ENCODE measurements at places on chromosomes 6 and 20.

DNA sequence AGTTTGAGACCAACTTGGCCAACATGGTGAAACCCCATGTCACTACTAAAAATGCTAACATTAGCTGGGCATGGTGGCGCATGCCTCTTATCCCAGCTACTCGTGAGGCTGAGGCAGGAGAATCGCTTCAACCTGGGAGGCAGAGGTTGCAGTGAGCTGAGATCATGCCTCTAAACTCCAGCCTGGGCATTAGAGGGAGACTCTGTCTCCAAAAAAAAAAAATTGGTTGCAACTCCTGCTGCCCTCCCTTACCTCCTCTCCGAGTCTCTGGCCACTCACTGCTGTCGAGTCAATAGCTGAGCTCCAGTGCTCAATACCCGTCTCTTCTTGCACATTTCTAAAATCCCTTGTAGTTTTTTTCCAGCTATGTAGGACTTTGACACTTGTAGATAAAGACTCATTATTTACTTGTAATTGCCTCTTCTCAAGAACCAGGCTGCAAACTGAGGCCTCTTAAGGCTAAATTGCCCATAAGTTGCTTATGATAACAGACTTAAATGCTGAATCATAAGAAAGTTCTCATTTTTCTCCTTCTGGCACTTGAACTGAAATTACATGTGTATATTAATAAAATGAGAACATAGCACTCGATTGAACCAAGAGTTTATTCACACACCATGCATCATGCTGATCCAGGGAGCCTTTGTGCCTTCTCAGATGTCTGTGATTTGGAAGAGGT lies 13.8 kb downstream of the HECA start:
- no peak for DNase-seq

GRCh38 chr6:11367638-11368199 lies 135.3 kb upstream of the NEDD9 start:
- no peak for DNase-seq

DNA sequence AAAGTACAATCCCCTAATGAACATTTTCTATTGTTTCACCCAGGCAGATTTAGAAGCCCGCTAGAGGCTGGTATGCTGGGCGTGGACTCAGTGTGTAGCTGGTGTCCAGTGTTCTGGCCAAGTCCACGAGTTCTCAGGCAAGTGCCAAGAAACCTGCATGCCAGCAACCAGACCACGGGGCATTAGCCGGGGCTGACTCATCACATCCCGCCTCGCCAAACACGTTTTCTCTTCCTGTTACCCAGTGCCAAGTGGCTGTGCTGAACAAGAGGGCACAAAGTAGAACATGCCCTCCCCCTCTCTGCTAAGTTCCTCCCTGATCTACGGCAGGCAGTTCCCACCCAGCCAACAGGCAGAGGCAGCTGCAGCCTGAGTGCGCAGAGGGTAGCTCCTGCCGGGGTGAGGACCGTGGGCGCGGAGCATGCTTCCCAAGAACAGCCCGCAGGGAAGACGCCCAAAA lies 29.6 kb downstream of the RAMACL start:
- peak; percentile 93 for DNase-seq

- no peak for DNase-seq
Measured at GRCh38 chr6:75603106-75603420, 1.4 kb downstream of the SENP6 start.

DNA sequence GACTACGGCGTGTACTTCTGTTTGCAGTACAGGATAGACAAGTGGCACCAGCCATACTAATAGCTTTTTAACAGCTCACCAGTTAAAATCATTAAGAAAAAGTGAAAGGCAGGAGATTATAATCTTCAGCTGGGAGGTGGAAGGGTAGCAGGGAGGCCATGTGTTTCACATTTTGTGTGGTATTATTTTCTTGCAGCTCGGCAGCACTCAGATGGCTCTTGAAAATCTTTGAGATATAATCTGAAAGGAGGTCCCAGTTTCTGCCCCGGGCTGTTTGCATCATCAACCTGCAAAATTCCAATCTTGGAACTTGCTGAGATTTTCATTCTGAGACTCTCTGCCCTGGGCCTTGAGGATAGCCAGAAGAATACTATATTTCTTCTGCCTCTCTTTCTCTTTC lies 87.5 kb upstream of the HDAC2 start:
- no peak for DNase-seq

- DNase-seq, result peak; percentile 89
Measured at GRCh38 chr6:52595000-52595795, 18.3 kb upstream of the TRAM2 start.

GRCh38 chr6:129597023-129597713 lies 112.8 kb downstream of the ARHGAP18 start:
- no peak for DNase-seq

DNA sequence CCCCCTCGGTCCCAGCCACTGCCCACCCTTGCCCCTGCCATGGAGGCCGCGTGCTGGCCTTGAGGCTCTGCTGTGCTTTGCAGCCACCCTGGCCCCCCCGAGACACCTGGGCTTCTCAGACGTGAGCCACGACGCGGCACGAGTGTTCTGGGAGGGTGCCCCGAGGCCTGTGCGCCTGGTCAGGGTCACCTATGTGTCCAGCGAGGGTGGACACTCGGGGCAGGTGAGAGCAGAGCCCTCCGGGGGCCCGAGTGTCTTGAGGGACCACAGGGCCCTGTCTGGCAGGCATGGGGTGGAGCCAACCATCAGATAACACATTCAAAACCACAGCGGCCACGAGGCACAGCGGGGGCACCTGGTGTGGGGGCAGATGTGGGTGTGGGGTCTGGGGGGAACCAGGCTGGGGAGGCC lies 18.9 kb downstream of the COL20A1 start:
- DNase-seq, result no peak

GRCh38 chr20:15794409-15794808 lies 778.8 kb downstream of the KIF16B start:
- no peak for DNase-seq

DNA sequence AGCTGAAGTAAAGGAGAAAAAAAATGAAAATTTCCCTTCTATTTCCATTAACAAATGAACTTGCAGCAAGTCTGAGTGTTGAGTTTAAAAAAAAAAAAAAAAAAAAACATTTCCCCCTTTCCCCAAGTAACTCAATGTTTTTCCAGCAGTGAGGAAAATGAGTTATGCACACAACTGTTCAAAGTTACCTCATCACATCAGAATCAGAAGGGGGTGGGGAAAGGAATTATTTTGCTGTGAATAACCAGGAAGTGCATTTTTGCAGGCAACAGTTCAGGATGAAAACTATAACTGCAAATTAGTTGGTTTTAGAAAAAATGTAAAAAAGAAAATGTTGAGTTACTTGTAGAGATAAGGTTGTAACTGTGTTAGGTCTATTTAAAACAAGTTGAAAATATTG lies 568.9 kb upstream of the CITED2 start:
- no peak for DNase-seq
